Epithelial cell of prostate (primary cell): ENCODE measurements at places on chromosomes 16 and 17.

- no peak for DNase-seq
Observed at GRCh38 chr17:17497845-17498520, 1.8 kb upstream of the RASD1 start.

DNA sequence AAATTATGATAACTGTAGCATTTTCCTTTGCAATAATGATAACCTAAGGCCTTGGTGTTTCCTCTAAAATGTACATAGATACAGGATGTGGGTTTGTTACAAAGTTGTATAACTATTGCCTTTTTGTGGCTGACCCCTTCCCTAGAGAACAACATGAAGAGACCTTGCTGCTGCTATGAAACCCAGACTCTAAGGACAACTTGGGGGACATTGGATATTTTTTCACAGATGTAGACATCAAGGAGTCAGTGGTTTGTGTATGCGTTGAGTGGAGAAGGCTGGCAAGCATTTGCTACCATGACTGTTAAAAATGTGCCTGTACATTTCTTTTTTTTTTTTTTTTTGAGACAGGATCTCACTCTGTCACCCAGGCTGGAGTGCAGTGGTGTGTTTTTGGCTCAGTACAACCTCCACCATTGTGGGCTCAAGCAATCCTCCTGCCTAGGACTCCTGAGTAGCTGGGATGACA, 12.3 kb downstream of the HMOX2 start:
- DNase-seq: no peak

GRCh38 chr16:57530522-57531252, 5.7 kb downstream of the CCDC102A start:
- DNase-seq: no peak

DNA sequence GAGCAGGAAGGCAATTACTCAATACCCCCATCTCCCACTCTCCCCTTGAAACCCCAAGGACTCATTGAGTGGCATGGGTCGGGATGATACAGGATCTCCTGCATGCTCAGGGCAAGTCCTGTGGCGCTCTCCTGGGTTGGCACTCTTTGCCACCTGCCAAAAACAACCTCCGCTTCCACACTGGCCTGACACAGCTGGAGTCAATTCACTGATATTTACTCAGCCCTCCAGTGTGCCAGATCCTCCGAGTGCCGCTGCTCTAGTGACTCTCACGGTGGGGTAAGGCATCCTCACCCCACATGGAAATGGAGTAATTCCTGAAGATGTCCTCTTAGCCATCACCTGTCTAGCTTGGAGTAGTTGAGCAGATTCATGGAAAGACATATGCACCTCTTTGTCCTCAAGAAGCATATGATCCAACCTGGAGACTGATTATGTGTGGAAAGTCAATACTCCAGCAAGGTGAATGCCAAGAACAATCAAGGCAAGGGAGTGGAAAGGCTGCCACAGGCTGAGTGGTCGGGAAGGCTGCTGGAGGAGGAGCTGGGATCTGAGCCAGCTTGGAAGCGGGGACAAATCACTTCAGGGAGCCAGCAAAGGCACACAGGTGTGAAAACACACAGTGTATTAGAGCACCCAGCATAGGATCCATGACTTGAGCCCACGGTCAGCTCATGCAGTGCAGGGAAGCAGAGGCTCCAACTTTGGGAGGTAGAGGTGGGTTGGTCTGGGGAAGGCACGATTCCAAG, 12.6 kb upstream of the GOSR2 start:
- no peak for DNase-seq

- DNase-seq: no peak
Observed at GRCh38 chr17:17570140-17570797, 21.2 kb downstream of the PEMT start.

- no peak for DNase-seq
Observed at GRCh38 chr16:81635063-81635937, 143.8 kb upstream of the PLCG2 start.

- DNase-seq: no peak
Observed at GRCh38 chr17:4533523-4534504, 21.4 kb downstream of the MYBBP1A start.

DNA sequence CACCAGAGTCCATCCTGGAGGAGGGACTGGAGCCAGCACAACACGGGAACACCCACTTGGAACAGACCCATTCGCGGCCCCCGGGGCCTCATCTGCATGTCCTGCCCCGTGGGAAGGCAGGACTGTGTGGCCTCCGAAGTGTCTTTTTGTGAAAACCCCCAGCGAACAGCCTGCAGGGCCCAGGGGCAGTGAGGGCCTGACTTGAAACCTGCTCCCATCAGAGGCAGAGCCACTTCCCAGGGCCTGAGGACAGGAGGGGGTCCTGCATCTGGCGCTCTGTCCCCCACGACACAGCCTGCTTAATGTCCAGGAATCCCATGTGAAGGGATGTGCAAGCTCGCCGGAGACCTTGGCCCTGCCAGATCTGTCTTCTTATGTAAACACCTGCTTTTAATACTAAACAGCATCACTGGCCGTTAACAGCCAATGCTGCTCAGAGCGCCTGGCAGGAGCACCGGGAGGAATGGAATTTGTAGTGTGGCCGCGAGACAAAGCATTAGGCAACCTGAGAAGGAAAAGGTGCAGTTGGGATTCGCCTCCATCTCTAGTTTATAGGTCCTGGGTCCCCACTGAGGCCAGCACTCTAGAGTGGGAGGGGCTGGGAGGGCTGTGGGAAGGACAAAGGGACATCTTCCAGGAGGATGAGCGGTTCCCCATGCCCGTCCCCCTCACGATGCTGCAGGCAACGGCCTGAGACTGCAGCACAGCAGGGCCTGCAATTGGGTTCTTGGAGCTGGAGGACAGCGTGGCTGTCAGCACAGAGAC, 9.6 kb upstream of the EVPL start:
- DNase-seq: no peak

DNA sequence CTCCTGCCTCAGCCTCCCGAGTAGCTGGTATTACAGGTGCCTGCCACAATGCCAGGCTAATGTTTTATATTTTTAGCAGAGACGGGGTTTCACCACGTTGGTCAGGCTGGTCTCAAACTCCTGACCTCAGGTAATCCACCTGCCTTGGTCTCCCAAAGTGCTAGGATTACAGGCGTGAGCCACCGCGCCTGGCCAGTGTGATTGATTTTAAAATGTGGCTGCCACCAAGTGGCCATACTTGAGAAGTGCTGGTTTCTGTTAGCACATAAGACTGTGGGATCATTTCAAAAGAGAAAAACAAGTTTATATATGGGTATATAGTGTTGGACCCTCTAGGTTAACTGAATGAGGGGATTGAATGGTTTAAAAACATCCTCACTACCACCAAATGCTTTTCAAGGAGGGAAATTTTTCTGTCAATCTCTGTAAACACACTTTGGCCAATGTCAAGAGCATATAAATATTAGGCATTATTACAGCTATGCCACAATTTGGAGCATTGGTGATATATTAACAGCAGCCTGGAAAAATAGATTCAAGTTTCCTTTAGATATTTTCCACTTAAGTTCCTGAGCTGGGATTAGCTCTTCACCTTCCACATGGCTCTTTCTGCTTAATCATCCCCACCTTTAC, 13.5 kb upstream of the DHRS13 start:
- DNase-seq: no peak

GRCh38 chr16:9154567-9155410, 63.3 kb downstream of the HAPSTR1 start:
- DNase-seq: no peak
